ENCODE measurements at places on chromosomes 2 and 18.
A peak's percentile ranks its signal among the peaks of the same experiment; 100 is the strongest.

- DNase-seq = peak; percentile 76
Observed at GRCh38 chr2:231601356-231602229, 8.9 kb downstream of the TEX44 start.

- no peak for DNase-seq
Observed at GRCh38 chr2:53510401-53510800, 257.2 kb upstream of the CHAC2 start.

DNA sequence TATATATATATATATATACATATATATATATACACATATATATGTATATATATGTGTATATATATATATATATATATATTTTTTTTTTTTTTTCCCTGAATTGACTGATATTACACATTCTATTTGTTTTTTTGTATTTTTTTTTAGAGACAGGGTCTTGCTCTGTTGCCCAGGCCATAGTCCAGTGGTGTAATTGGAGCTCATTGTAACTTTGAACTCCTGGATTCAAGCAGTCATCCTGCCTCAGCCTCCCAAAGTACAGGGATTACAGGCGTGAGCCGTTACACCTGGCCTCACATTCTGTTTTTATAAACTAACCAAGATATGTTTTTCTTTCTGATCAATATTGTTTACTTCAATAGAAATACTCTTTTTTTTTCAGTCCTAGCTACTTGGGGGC is 26.2 kb downstream of the NCAPH start:
- DNase-seq = no peak

DNA sequence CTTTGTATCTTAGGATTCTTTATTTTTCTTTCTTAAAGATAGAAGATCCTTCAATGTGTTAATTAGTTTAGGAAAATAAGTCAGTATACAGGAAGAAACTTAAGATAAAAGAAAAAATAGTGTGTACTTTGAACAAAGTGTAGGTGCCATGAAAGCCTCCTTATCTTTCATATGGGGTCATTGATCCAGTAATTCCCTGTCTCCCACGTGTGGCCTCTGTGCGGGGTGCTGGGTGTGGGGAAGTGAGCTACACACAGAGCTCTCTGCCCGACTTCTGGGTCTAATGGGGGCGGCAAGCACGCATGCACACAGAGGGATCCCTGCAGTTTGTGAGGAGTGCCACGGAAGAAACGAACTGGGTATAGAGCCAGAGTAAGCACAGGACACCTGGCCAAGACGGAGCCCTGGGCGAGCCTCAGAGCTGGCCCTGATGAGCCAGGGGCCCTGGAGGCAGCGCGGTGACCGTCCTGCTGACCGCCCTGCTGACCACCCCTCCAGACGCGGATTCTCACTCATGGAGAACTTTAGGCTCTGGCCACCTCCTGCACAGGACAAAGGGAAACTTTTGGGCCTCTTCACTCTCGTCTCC is 253.5 kb downstream of the ACKR3 start:
- DNase-seq = no peak
